Fibroblast of skin of right biceps (primary cell): ENCODE measurements at places on chromosomes 12 and 14.

DNA sequence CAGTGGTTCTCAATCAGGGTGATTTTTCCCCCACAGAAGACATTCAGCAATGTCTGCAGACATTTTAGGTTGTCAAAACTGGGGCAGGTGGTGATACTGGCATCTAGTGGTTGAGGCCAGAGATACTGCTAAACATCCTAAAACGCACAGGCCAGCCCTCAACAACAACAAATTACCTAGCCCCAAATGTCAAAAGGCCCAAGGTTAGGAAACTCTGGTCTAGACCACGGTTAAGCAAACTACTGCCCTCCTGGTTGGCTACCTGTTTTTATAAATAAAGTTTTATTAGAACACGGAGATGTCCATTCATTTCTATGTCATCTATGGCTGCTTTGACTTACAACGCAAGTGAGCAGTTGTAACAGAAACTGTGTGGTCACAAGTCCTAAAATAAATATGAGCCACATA is 186.7 kb downstream of the EFCAB11 start:
- DNase-seq, result peak; percentile 58

DNA sequence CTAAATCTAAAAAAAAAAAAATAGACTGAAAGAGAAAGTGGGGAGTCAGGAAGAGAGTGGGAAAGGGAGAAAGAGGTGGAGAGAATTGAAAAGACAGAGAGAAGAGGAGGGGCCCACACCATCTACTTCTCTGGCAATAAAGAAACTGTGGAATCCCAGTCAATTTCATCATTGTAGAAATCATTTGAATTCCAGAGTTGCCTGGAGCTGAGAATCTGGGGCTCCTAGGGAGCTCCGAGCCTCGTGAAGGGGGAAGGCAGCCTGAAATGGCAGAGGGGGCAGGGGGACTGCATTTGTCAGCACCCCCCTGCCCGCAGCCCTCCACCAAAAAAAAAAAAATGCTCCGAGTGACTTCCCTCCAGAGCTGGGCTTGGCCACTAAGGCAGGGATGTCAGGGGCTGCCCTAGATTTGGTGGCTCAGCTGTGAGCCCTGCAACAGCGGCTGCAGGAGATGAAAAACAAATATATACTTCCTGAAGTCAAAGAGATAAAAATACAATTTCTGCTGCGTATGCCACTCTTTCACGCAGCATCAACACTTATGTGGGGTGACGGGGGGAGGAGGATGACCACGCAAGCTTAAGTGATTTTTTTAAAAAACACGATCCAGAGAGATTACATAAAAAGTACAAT is 80.5 kb downstream of the BCL11B start:
- peak; percentile 62 for DNase-seq

DNA sequence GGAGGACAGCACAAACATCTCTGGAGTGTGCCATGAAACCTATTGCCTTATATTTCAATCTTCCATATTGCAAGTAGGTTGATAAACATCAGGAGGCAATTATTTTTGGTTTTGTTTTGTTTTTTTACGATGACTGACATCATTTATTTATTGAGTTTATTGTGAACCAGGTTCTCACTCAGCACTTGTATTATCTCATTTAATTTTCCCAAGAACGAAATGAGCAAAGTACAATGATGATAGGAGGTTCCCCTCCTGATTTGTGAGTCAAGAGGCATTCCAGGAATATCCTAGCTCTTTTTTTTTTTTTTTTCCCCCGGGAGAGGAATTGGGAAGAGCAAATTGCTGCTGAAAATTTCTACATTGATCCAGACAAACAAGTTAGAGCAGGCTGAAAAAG is 4.7 kb downstream of the SOCS2 start:
- DNase-seq, result no peak

GRCh38 chr12:6031001-6031400 is 85.9 kb upstream of the ANO2 start:
- DNase-seq, result no peak

DNA sequence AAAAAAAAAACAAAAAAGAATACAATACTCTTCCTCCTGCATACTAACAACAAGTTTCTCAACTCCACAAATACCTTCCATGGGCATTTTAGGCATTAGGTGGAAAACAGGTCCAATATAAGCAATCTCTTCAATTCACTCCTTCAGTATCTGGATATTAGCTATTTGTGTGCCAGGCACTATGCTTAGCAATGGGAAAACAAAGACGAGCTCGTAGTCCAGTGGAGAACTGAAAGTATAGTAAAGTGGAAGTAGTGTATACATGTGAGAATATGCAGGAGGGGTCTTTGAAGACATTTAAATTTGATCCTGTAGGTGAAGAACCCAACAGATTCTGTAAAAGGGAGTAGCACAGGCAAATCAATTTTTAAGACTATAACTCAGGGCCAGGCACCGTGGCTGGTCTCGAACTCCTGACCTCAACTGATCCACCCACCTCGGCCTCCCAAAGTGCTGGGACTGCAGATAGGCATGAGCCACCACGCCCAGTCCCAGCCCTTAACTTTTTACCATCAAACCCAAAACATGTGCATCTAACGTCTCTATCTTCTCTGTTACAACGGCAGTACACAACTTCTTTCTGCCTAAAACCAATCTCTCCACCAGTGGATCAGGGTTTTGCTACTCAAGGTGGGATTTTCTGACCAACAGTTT is 10.6 kb downstream of the HECTD1 start:
- DNase-seq, result no peak

- peak; percentile 26 for DNase-seq
Observed at GRCh38 chr14:73714656-73715081, 485 bp upstream of the PNMA1 start.

DNA sequence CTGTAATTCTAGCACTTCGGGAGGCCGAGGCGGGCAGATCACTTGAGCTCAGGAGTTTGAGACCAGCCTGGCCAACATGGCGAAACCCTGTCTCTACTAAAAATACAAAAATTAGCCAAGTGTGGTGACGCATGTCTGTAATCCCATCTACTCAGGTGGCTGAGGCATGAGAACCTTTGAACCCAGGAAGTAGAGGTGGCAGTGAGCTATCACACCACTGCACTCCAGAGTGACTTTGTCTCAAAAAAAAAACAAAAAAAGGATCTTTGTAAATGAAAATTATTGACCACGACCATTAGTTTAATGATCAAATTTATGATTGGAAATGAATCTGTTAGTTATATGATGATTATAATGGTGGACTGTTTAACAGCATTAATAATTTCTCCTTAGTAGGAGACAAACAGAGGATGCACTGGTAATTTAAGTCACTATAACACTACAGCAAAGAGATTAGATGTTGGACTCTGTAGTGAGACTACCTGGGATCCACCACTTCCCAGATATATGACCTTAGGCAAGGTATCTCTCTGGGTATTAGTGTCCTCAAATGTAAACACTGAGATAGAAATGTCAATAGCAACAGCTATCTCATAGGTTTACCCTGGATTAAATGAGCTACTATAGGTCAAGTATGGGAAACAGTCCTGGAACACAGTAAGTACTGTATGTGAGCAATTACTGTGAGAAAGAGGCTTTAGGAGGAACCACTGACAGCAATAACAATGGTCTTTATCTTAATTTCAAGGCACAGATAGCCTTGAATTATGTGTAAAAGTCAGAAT is 214.7 kb downstream of the NOVA1 start:
- DNase-seq, result no peak

GRCh38 chr12:131684015-131684725 is 26.7 kb upstream of the SFSWAP start:
- DNase-seq, result no peak

DNA sequence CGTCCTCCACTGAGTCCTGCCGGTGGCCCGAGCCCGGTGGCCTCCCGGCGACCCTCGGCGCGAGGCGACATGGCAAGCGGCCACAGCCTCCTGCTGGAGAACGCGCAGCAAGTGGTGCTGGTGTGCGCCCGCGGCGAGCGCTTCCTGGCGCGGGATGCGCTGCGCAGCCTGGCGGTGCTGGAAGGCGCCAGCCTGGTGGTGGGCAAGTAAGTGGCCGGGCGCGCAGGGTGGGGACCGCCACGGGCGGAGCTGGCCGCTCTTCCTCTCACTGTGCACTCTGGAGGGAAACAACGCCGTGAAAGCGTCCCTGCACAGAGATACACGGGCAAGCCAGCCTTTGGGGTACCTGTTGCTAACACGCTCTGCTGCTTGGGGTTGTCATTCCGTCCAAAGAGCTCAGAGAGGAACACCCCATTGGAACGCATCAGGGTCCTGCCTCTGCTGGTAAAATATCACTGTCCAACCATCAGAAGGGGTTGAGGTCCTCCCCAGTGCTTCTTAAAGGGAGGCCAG is at the start of gene AMDHD1:
Gene AMDHD1 (plus strand): TSS at position 2 of the 513 bp plus-strand sequence. CDS start 68 bp downstream, at position 70.
- DNase-seq, result peak; percentile 45

DNA sequence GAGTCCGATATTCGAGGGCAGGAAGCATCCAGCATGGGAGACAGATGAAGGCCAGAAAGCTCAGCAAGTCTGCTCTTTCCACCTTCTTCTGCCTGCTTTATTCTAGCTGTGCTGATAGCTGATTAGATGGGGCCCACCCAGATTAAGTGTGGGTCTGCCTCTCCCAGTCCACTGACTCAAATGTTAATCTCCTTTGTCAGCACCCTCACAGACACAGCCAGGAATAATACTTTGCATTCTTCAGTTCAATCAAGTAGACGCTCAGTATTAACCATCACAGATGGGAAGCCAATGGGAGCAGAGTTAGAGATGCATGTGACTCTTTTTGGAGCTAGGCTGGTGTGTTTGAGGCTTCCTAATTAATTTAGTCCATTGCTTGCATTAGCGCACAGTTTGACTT is 17.0 kb downstream of the C12orf75 start:
- no peak for DNase-seq

GRCh38 chr14:78075033-78075432 is 95.1 kb upstream of the NRXN3 start:
- no peak for DNase-seq

DNA sequence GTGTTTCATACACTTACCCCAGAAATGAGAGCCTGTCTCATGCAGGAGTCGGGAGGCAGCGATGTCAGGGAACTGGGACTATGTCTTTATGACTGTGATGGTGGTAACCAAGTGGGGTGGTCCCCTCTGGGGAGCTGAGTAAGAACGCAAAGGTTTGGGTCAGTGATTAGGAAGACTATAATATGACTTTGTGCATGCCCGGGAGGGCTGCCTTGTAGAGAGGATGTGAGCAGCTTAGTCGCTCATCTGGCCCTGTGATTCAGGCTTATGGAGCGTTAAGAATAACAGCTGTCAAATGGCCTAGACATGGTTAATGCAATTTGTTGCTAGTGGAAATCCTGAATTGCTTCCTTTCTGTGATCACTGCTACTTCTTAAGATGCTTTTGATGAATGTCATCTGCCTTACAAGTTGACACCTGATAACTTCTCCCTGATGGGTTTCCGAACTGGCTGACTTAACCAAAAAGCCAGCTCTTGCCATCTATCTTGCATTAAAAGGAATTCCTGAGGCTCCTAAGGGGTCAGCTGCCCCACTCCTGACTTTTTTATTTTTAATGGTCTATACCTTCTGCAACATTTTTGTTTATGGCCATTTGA is 35.4 kb upstream of the AACS start:
- DNase-seq, result peak; percentile 58

DNA sequence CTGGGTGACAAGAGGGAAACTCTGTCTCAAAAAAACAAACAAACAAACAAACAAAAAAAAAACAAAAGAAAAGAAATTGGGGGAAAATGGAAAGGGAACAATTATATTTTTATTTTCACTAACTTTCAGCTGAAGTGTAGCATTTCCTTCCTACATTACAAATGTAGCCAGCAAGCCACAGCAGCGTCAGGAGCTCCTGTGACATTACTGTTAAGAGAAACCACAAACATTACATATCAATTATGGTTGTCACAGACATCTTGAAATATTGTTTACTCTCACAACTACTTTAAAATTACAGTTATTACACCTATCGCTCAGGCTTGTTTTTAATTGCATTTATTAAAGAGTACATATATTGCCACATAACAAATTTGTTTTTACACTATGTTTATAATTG is 49.8 kb upstream of the SLC24A4 start:
- DNase-seq, result no peak

DNA sequence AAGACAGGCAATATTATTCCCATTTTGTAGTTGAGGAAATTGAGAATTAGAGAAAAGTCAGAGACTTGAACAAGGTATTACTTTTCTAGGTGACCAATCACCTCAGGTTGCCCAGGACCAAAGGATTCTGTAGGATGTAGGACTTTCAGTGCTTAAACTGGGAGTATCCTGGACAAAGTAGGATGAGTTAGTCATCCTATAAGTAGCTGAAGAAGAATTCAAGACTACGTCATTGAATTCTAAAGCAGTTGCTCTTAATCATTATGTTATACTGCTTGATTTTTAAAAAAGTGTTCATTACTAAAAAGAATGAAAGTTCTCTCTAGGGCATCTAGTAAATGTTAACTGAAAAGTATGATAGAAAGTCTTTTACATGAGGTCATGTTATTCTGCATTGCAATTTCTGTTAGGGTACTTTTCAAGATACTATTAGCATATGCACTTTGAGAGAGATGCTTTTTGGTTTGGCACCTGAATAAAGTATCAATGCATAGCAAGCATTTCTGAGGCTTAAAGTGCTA is 101.7 kb downstream of the RTN1 start:
- peak; percentile 54 for DNase-seq

DNA sequence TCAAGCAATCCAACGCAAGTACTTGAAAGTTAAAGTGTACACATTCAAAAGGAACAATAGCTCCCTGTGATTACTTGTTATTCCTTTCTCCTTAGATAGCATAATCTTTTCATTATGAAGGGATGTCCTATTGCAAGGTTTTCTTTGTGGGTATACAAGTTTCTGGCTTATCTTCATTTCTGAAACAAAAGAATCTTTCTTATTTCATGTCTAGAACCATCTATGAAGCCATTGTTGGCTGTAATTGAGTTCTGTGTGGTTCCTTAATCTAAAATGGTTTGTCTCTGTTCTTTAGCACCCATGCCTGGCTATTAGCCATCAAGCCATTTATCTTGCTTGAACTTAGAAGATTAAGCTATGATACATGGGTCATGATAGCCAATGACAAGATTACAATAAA is 95.0 kb downstream of the VEZT start:
- no peak for DNase-seq

GRCh38 chr12:130627175-130627574 is 88.9 kb downstream of the RIMBP2 start:
- DNase-seq, result no peak
